ENCODE measurements at places on chromosomes 3 and 15. TPM values are rescaled to one million over a fixed set of nuclear protein-coding genes. Genes with fewer than 3 reads are reported as not detected.

LCTL gene
- not detected for polyA plus RNA-seq

GRCh38 chr3:143895805-143896204, 47.5 kb upstream of the SLC9A9 start:
- H3K27me3 ChIP-seq, result peaks cover 23% of the 10 kb centered on the region
- H3K27ac ChIP-seq, result no peak overlapping the region
- H3K36me3 ChIP-seq, result no peaks in the 10 kb centered on the region
- no peak for DNase-seq
- H3K4me3 ChIP-seq, result no peak overlapping the region
- H3K4me1 ChIP-seq, result no peaks in the 10 kb centered on the region

DNA sequence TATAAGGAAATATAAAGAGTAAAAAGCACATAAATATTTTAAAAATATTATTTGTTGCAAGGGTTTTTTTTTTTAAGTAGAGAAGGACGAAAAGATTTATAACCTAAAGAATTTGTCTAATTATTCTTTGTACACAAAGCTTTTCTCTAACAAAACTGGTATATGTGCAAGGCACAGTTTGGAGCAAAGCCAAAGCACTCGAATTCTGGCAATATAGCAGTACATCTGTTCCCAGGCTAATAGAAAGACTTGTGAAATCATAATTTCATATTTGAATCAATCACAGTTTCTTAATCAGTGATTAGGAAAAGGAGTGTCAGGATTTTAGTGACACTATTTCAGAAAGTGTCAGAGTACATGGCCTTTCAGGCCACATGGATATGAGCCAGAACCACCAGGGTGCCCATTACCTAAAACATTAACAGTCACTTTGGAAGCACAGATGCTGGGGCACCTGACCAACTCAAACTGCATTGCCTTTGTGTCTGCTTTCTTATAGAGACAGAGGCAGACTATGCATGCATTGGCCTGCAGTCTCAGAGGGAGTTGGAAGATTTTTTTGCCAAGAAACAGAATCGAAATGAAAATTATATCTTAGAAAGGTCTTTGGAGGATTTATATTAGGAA, 651.8 kb upstream of the SGO1 start:
- H3K27me3 ChIP-seq, result no peaks in the 10 kb centered on the region
- DNase-seq, result no peak
- no peaks in the 10 kb centered on the region for H3K4me1 ChIP-seq
- no peak overlapping the region for H3K27ac ChIP-seq

DNA sequence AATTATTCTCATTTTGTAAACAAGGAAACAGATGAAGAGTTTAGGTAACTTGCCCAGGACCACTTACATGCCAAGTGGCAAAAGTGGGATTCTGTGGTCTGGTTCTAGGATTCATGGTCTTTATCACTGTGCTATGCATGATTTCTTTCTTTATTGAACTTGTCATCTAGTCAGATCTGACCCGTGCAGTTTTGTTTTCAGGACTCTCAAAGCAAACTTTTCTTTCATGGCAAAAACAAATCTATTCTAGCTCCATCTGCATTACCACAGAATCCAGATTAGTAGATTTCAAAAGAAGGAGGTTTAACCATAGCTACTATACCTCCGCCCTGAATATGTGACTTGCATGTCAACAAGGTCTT, 404.4 kb downstream of the PTPRG start:
- DNase-seq, result no peak
- no peak overlapping the region for H3K27ac ChIP-seq
- H3K4me3 ChIP-seq, result no peak overlapping the region
- no peaks in the 10 kb centered on the region for H3K36me3 ChIP-seq
- H3K4me1 ChIP-seq, result no peaks in the 10 kb centered on the region

PLSCR2 gene
- 0.76 TPM for polyA plus RNA-seq

WDR93 gene
- polyA plus RNA-seq, result not detected
